GM03348 (cell line): ENCODE measurements at places on chromosomes 12 and 14.

DNA sequence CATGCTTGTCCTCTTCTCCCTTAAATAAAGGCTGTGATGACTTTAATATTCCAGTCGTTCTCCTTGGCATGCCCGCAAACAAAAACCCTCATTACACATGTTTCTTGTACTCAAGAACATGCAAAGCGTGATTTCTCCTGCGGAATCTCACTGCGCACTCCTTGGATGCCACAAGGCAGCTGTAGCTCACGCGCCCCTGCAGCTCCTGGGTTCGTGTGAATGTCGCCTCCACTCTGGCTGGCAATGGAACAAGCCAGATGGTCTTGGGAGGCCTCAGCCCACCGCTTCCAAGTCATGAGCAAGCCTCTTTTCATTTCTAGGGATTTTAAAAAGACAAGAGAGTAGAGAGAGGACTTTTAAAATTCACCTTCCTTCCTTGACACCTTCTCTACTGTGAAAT is 403.8 kb downstream of the PCNX1 start:
- DNase-seq: no peak

GRCh38 chr14:89219051-89219450 is 198.0 kb downstream of the FOXN3 start:
- no peak for DNase-seq

DNA sequence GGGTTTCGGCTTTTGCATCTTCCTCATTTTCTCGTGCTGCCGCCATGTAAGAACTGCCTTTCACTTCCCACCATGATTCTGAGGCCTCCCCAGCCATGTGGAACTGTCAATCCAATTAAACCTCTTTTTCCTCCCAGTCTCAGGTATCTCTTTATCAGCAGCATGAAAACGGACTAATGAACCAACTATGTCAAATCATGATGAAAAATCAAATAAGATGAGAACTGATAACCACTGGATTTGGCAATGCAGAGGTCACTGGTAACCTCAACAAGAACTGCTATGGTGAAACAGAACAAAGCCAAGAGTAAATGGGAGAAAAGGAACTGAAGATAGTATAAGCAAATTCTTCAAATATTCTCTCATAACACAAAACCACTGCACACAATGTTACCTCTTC is 6.0 kb downstream of the EML5 start:
- DNase-seq: no peak

DNA sequence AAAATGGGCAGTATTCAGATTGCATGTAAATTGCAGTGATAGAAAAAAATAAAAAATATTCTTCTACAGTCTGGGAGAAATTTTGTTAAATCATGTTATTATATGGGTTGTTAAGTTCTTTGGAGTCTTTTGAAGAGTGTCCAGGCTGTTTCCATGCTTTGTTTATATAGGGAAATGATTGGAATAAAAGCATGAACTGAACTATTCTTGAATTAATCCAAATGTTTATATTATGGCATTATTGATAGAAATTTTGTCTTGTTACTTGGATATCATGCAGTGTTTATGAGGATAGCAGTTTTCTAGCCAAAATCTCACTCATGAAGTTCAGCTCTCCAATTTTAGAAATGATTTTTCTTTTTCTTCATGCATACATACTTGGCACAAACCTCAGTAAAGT is 108.2 kb upstream of the NAV3 start:
- DNase-seq: no peak

- DNase-seq: peak; percentile 96
Measured at GRCh38 chr12:123388177-123388950, 4.4 kb downstream of the KMT5A start.

DNA sequence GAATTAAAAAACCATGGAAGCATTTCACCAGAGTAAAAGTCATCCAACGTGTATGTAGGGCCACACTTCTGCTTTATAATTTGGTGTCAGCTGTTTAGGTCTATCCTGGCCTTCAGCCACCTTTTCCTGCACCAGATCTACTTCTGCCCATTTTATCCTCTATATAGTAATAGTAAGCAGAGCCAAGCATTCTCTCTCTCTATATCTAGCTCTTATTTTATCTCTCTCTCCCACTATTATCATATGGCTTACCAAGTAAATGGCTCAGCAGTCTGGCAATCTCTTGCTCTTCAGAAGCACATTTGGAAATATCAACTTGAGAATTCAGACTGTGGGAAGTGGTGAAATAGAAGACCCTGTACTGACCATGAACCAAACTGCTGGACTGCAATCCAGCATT is 84.1 kb upstream of the FKBP4 start:
- no peak for DNase-seq

DNA sequence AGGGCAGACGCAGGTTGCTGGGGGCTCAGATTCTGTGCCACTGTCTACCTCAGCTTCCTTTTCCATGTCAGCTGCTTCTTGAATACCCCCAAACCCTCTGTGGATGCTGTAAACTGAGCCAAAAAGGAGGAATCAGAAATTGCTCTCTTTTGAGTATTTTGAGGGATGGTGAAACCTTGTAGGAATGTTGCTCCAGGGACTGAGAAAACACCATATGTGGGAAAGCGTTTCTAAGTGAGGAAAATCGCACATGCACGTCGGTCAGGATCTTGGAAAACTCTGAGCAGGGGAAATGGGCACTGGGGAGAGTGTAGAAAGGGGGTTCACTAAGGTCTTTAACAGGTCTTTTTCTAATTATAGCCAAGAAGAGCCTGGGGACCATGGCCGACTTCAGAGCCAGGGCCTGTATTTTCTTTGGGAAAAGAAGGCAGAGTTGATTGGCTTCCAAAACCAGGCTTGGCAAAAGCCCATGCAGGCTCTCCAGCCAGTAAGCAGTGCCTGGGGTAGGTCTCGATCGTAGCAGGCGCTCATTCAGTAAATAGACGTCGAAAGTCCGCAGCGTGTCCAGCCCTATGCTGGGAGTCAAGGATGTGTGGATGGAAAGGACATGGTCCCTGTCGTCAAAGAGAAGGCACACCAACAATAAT is 58.0 kb downstream of the NTF3 start:
- DNase-seq: no peak

DNA sequence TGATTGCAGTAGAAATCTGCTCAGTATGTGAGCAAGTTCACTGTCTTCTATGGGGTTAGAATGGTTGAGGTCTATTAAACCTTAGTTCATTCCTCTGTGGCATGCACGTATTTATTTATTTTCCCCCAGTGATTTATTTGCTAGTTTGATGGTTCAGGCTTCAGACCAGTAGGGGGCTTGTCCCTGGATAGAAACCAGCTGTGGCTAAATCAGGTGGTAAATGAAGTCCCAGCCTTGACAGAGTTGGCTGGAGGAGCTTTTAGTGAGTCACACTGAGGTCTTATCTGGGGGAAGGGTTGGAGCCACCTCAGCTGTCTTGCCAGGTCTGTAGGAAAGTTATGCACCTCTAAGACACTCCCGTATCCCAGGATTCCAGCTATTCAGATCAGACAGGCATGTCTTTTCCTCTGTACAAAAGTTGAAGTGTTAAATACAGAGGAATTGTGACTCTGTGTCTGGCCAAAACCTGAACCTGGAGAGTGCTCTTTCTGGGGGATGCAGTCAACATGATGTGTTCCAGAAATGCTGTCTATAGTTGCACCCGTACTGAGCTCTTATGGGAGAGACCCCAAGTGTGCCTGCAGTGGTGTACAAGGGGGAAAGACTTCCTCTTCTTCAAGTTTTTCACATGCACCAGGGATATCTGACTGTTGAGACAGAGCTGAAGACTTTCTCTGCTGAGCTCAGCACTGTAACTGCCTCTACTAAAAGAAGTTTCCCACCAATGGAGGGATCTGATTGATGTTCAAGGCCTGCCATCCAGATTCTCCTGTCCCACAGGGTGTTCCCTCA is 1322.1 kb downstream of the TMEM121 start:
- DNase-seq: no peak

- no peak for DNase-seq
Measured at GRCh38 chr12:92158796-92159439, 13.3 kb upstream of the BTG1 start.

DNA sequence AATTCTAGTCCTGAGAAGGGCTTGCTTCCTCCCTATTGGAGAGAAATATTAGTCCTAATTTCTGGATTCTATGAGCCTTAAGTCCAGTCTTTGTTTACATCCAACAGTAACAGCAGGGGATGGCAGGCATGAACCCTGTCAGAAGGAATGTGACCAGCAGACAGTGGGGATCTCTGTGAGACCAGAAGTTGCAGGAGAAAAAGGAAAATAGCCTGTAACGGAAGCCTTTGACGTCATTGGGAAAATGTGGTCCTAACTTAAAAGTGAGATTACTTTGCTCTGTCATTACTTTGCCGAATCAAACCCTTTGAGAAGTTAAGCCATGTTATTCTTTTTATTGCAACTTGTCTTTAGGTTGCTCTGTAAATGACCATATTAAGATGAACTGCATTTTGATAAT is 218.2 kb upstream of the PRICKLE1 start:
- DNase-seq: no peak

DNA sequence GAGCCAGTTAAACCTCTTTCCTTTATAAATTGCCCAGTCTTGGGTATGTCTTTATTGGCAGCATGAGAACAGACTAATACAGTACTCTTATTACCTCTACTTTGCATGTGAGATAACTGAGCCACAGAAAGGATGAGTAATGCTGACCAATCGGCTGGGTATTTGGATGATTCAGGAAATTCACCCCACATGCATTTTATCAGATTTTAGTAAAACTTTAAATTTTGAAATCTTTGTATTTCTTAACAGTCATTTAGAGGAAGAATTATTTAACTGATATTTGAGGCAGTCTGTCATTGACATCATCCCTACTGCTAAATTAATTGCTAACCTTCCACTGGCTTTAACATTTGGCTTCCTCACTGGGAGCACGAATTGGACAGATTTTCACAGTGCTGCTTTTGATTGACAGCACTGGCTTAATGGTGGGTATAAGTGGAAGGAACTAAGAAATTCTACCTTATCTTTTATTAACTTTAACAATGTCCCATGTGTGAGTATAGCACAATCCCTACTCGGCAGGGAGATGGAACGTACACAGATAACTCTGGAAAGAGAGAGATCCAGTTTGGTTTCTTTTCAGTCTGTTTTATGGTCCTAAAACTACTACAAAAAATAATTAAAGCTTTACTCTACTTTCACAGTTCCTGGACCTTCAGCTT is 261.0 kb downstream of the DACT1 start:
- peak; percentile 75 for DNase-seq

DNA sequence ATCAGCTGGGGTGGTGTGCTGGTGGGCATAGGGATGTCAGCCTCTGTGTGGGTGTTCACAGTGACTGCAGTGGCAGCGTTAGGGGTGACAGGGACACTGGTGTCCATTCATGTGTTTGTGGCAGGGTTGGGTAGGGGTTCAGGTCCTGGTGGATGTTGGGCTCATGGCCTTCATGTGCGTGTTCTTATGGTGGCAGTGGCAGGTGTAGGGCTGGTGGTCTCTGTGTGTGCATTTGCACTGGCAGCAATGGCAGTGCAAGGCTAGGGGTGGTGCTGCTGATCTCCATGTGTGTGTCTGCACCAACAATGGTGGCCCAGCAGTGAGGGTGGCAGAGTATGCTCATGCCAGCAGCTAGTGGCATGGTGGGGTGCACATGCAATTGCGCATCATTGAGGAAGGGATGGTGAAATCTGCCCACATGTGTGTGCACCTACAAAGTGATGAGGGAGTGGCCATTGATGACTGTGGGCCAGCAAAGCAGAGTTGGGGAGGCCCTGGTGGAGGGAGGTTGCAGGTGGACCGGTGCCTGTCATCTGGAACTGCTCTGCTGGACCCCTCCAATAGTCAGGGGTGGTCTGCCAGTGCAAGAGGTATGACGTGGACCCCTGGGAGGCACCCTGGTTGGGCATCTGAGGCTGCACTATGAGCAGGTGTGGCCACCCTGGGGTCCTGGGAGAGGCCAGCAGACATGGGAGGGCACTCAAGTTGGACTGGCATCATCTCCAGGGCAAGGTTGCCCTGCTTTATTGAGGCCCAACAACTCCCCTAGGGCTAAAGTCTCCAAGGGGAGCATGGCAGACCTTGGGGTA is 182.9 kb downstream of the TTC6 start:
- DNase-seq: no peak

DNA sequence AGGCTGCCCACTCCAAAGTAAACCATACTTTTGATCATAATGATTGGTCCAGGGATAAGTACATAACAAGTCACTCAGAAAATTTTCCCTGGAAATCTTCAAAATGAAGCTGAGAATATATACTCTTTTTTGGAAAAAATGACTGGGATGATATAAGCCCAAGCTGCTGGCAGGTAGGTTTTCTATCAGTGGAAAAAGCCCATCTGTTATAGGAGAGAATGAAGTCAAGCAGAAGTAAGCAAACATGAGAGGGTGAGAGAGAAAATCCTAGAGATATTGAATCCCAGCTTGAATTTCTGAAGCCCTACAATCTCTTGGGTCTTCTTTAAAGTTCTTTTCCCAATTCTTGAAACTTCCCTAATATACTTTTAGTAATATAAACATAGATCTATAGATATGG is 37.3 kb upstream of the ZDHHC17 start:
- DNase-seq: no peak
